Daoy (cell line): ENCODE measurements at places on chromosomes 7 and 10.

DNA sequence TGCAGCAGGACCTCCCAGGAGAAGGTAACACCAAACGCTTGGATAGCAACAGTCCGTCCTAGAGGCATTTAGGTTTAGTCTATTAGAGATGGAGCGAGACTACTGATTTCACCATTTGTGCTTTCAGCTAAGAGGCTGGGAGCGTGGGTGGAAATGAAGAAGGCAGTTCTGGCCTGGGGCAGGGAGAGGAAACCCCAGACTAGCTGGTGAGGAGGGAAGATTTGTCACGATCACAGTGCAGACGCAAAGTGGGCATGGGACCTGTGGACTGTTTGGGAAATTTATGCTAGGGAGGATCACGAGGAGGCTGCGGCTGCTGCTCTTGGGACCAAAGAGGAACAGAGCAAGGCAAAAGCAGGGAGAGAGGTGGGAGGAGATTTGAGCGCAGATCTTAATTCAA is 130.4 kb upstream of the AOAH start:
- no peak for DNase-seq

DNA sequence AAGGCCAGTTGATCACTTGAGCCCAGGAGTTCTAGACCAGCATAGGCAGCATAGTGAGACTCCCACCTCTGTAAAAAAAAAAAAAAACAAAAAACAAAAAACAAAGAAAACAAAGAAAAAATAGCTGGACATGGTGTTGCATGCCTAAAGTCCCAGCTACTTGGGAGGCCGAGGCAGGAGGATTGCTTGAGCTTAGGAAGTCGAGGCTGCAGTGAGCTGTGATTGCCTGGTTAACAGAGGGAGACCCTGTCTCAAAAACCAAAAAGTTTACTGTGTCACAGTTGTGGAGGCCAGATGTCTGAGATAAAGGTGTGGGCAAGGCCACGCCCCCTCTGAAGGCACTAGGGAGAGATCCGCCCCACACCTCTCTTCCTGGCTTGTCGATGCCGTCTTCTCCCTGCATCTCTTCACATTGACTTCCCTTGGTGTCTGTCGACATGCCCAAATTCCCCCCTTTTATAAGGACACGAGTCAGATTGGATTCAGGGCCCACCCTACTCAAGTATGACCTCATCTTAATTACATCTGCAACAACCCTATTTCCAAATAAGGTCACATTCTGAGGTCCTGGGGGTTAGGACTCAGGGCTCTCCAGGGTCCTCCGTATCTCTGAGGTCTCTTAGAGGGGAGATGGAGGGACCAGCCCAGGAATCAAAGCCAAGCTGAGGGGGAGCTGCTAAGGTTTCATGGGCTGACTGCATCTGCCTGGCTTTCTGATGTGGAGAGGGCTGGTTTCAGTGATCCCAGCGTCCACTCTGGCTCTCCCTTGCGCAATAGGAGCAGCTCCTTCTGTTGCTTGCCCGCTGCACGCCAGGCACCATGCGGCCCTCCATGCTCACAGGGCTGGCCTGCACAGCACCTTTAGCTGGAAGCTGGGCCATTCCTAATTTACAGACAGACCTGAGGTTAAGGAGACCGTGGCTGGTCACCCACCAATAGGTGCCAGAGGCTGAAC is 23.1 kb downstream of the AGAP3 start:
- DNase-seq, result no peak

DNA sequence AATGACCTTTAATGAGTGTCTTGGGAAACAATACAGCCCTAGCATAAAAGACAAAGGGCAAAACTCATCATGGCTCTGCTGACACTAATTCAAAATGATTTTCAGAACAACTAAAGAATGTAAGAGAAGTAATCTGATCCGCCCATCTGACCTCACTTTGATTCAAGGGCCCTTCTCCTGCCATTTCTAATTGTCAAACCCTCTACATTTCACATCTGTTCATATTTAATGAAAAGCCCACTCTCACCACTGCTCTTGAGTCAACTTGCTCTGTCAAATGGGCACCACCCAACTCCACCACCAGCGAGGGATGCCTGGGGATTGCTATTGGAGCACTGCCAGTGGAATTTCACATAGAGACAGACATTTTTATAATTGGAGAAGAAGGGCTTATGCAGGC is 639.2 kb downstream of the KCNMA1 start:
- no peak for DNase-seq

DNA sequence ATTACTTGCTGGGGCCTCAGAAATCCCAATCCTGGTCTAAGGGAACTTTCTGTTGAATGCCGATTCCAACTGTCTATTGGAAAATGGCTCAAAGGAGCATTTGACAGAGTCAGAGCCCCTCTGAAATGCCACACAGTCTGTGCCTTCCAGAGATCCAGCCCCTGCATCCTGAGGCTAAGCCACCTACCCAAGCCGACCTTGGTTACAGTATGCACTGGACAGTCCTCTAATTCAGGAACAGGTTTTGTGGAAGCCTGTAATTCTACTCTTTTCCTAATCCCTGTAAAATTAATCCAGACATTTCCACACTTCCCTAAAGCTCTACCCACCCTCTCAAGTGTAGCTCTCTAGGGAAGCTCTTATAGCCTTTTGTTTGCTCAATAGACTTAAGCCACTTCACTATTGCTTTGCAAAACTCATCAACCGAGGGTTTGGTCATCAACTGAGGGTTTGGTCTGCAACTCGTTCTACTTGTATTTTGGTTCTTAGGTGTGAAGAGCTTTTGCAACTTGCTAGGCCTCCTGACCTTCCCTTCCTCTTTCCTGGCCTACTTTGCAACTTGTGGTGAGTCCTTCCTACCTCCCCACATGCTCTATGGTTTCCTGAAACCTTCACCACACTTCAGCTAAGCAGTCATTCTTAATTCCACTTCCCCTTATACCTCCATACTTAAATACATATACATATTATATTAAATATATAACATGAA is 364.8 kb downstream of the SFMBT2 start:
- DNase-seq, result no peak

DNA sequence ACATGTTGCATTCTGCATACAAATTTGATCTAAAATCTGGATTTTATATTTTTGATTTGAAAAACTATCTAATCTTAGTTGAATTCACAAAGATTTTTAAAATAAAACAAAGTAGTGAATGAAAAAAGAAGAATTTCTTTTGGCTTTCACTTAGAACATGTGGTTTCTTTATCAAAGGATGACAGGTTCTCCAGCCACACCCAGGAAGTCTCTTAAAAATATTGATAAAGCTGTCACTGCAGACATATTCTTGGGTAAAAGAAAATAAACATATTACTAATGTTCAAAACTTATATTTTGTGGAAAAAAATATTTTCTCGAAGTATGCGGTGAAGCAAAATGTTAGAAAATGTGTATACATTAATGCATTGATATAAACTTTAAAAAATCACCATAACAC is 44.3 kb downstream of the ARL4A start:
- DNase-seq, result no peak

DNA sequence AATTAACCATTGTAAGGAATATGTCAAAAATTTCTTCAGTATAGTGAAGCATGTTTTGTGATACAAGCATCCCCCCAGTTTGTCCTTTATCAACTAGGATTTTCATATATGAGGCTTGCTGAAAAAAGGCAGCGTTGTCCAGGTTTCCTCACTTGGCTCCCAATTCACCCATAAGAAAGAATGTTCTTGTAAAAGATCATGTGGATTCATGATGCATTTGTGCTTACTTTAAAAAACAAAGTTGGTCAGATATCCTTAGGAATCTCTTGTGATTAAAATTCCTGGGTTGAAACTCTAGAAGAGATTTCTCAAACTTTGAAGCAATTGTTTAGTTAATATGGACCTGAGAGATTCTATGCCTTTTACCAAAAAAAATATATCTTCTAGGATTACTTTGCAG is 181.8 kb downstream of the KIAA1217 start:
- no peak for DNase-seq

- no peak for DNase-seq
Measured at GRCh38 chr10:114870486-114870885, 48.9 kb downstream of the FHIP2A start.

DNA sequence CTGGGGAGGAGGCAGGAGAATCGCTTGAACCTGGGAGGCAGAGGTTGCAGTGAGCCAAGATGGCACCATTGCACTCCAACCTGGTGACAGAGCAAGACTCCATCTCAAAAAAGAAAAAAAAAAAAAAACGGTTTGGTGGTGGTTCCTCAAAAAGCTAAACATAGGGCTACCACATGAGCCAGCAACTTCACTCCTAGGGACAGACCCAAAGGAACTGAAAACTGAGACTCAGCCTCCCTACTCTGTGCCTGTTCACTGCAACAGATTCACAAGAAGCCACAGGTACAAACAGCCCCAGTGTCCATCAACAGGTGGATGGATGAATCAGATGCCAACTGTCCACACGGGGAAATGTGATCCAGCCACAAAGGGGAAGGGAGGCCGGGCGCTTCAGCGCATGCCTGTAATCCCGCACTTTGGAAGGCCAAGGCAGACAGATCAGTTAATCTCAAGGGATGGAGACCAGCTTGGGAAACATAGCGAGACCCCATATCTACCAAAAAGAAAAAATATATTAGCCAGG is 79.1 kb upstream of the TNRC18 start:
- DNase-seq, result no peak
